H7 (cell line): ENCODE measurements at places on chromosomes 12 and 14.
A peak's percentile ranks its signal among the peaks of the same experiment; 100 is the strongest.

GRCh38 chr12:60194678-60195077, 598.8 kb downstream of the SLC16A7 start:
- DNase-seq, result no peak

GRCh38 chr12:65432114-65432513, 153.6 kb downstream of the MSRB3 start:
- DNase-seq, result no peak

- no peak for DNase-seq
Measured at GRCh38 chr12:9736936-9737705, 4.2 kb upstream of the CLECL1 start.

GRCh38 chr14:105286759-105287144, 14.0 kb downstream of the BRF1 start:
- peak; percentile 37 for DNase-seq

DNA sequence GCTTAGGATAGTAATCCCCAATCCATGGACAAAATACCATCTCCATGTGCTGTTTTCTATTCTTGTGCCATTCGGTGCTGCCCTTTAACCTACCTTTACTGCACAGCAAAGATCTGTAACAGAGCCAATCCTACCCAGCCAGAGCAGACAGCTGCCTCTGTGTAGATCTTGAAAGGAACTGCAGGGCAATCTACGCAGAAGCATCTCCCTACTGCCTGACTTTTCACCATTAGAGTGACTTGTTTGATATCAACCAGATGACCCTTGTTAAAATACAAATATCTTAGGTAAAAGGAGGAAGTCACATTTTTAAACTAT, 33.9 kb upstream of the PPM1A start:
- no peak for DNase-seq

GRCh38 chr12:89448526-89448925, 76.1 kb downstream of the GALNT4 start:
- DNase-seq, result no peak

DNA sequence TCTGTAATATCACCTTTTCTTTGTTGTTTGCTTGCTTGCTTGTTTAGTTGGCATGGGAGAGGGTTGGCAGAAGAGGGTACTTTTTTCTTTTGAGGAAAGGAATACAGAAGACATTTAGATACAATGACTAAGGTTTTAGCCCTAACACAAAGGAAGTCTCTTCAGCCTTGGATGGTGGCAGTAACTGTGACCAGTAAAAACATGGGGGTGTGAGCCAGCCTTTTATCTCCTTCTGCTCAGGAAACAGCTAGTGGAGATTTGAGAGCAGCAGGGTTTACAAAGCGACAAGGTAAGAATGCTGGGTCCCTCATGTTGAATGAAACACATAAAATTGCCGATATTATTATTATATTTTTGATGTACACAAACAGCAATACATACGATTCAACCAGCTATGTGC, 40.4 kb downstream of the SLC8A3 start:
- no peak for DNase-seq

- no peak for DNase-seq
Measured at GRCh38 chr14:59186306-59186705, 2.2 kb upstream of the DAAM1 start.

DNA sequence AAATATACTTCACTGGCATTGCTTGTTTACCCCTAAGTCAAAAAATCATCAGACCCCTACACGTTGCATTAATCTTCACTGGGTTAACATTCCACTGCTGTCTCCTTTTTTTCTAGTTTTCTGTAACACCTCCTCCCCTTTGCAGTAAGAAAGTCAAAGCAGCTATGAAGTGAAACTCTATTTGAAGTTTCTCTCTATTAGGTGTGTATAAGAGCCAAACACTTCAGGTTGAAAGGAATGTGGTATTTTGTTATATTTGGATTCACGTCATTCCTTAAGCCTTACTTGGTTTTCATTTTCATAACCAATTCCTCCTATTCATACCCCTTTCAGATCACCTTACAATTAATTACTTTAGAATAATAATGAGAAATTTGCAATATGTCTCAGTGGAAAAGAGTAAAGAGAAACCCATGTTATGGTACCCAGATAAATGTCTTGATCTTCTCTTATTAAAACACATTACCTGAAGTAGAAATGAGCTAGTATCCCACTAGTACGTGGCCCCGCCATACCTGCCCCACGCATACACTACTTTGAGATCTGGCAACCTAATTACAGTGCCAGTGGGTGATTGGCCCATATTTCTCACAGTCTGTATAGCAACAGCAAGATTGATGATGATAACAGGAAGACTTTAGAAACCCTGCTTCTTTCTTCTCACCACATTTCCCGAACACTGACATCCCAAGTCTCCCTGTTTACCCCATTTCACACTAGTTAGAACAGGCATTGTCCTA, 236.4 kb upstream of the RGS6 start:
- no peak for DNase-seq

- DNase-seq, result no peak
Measured at GRCh38 chr14:66900719-66901118, 288.5 kb upstream of the GARIN2 start.

DNA sequence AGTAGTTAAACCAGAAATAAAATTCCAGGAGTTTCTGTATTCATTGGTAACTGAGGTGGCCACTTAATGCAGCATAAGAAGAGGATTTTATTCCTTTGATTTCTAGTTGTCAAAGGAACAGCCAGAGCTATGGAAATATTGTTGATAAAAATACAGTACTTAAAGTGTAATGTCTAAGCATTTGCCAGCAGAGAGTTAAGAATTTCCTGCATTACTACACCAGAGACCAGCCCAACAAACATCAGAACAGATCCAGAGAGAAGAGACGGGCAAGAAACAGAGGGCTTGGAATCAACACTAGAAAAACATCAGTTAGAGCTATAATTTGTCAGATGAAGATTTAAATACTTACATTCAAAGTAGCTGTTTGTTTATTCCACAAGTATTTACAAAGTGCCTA, 77.9 kb downstream of the ST8SIA1 start:
- DNase-seq, result no peak

DNA sequence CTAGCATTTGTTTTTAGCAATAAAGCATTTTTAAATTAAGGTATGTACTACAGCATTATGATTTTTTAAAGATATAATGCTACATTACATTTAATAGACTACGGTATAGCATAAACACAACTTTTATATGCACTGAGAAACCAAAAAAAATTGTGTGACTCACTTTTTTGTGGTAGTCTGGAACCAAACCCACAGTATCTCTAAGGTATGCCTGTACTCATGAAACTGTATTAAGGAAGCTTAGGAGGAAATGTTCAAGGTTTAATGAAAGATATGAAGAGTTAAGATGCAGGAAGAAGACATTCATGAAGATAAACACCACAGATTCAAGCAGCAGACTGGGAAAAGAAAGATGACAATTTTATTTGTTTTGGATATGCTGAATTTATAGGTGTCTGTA, 51.7 kb downstream of the PPP1R12A start:
- no peak for DNase-seq

GRCh38 chr12:59595883-59596540, at the start of gene SLC16A7:
SLC16A7 (plus strand) TSS chr12:59596029; CDS start chr12:59704802, 108,773 bp downstream.
- DNase-seq, result peak; percentile 70

DNA sequence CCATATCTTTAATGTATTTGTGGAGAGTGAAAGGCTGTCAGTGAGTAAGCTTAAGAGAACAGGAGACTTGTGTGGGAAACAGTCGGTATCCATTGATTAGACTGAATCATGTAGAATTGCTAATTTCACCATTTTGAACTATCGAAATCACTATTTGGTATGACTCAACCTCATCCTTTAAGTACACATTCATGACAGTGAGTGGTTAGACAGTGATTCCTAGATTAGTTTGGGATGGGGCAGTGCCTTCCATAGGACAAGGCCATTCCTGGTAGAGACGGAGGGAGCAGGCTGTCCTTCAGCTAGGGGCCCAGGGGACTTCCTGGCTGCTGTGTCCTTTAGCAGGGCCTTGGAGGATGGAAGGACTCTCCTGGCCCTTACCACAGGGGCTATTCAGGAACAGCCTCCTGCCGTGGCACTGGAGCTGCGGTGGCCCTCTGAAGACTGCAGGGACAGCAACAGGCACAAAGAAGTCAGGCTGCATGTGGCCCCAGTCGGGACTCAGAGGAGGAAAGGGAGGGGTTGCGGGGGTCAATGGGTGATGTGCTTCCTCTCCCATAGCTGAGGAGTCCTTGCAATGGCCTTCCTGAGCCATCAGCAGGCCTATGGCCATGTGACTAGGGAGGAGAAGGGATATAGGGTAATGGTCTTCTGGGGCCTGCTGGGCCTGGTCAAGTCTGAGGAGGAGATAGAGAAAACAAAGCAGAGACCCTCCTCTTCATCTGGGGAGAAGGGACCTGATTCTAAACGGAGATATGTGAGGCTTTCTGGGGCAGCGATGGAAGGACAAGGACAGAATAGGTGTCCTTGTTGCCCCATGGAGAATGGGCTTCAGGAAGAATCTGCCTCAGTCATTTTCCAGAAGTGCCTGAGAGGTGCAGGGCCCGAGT, 11.2 kb downstream of the SERPINA1 start:
- DNase-seq, result peak; percentile 8

DNA sequence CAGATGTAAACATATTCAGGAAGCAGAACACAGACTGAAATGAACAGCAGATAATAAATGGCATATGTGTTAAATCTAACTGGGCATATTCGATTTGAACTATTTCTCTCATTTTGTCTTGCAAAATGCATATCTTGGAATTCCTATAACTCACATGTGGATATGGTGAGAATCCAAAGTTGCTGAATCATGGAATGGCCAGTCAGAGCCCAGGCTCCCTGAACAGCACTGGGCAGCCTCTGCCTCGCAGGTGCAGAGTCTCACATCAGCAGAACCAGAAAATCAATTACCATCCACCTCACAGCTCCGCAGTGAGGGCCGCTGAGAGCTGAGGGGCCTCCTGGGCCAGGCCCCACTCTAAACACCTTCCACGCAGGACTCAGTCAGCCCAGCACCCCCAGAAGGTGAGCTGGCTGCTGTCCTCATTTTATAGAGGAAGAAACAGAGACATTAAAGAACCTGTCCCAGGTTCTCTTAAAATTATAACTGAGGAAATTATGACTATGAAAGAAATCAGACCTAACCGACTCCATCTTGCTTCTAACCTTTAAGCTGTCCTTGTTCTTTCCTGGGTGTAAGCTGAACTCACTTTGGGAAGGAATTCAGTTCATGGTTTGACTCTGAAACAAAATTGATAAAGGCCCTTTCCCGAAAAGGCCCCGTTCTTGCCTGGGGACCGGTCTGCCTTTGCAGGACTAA, 269.1 kb upstream of the SFSWAP start:
- no peak for DNase-seq

DNA sequence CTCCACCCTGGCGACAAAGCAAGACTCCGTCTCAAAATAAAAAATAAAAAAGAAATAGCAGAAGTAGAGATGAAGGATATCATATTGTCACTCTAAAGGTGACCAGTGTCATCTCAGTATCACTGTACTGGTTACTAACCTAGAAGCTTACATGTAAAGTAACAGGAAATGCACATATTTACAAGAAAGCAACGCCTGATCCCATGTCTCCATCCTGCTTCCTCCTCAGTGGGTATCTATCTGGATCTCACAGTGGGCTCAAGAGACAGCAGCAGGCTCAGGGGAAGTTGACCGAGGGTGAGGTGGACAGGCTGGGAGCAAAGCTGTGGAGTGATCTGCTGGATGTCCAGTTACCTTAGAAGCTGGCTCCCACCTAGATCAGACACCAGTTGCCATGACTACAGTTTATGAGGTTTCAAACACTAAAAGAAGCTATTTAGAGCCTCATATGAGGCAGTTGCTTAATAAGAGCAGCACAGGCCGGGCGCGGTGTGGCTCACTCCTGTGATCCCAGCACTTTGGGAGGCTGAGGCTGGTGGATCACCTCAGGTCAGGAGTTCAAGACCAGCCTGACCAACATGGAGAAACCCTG, 10.5 kb downstream of the MTRFR start:
- DNase-seq, result no peak

DNA sequence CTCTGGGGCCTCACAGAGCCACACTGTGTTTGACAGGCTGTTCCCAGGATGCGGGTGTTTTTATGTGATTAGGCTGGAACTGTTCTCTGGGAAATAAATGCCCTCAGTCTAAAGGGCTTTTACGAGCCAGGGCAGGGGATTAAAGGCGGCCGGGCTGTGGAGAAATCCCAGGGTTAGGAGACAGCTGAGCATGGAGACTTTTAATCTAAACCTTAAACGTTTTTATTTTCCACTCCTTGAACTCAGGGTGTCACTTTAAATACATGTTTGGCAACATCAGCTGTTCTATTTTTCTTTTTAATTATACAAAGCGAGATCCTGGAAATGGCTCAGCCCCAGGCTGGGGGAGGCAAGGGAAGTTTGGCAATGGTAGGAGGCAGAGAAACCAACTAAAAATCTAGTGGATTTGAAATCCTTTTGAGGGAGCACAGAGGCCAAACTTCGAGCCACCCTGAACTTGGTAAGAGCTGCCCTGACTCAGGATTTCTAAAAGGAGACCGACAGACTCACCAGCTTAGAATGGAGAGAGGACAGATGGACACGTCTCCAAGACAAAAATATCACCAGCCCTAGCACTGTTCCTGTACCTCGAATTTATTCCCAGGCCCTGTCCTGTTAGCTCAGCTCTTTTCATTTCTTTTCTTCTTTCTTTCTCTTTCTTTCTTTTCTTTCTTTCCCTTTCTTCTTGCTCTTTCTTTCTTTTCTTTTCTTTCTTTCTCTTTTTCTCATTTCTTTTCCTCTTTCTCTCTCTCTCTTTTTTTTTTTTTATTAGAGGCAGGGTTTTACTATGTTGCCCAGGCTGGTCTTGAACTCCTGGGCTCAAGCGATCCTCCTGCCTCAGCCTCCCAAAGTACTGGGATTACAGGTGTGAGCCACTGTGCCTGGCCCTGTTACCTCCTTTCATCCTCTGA, 15.8 kb upstream of the ORAI1 start:
- peak; percentile 31 for DNase-seq

DNA sequence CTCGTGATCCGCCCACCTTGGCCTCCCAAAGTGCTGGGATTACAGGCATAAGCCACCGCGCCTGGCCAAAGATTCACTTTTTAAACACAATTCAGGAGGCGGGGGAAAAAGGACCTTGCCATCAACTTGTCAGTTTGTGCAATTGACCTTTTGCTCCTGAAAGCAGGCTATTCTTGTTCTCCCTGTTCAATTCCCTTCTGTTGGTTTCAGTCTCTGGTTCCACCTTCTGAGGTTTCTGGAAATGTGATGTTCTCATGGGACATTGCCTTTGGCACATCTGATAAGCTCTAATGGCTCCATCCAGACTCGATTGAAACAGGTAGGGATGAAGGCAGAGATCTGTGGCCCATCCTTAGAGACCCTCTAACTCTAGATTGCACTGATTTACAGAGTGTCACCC, 17.9 kb upstream of the CCDC85C start:
- DNase-seq, result no peak

- DNase-seq, result no peak
Measured at GRCh38 chr14:31297701-31298344, 90.2 kb upstream of the HECTD1 start.

DNA sequence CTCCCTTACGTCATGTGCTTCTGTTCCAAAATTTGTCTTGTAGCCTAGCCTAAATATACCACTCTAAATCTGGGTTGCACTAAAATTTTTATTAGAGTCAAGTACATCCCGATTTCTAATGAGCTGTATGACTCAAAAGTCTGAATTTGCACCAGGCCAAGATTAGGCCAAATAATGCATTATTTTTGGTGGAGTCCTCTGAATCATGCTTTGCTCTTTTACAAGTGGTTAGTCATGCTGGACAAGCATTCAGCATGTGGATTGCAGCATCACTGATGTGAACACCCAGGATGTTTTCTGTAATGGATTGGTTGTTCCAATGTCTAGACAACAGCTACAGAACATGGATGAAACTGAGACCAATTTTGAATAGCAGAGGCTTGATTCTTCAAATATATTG, 23.7 kb downstream of the HEBP1 start:
- no peak for DNase-seq

GRCh38 chr14:57018065-57018464, 207.8 kb upstream of the OTX2 start:
- DNase-seq, result no peak
